ENCODE measurements at places on chromosomes 12 and 14. TPM values are rescaled to one million over a fixed set of nuclear protein-coding genes. Genes with fewer than 3 reads are reported as not detected.

MANSC4 gene
- polyA plus RNA-seq, result 0.32 TPM

DNA sequence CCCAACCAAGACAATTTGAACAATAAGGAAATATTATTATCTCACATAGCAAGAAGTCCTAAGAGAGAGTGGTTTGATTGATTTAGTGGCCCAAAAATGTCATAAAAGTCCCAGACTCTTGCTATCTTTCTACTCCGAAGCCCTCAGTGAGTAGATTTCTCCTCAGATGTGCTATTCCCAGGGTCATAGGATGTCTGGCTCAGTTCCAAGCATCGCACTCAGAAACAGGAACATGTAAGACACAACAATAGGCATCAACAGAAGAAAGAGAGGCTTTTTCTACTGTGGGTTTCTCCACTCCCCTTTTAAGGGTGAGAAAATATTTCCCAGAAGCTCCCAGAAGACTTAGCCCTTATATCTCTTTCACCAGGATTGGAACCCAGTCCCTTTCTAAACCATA is 188.1 kb upstream of the CDKN3 start:
- DNase-seq, result no peak

TBC1D30 gene
- polyA plus RNA-seq, result not detected

- DNase-seq, result no peak
These were observed 183.8 kb downstream of the TTC7B start for GRCh38 chr14:90632451-90632850.

GRCh38 chr12:13666806-13667205 is 314.6 kb downstream of the GRIN2B start:
- no peak for DNase-seq

- no peak for DNase-seq
These were observed 21.7 kb upstream of the GARIN2 start for GRCh38 chr14:67167420-67168109.

DNA sequence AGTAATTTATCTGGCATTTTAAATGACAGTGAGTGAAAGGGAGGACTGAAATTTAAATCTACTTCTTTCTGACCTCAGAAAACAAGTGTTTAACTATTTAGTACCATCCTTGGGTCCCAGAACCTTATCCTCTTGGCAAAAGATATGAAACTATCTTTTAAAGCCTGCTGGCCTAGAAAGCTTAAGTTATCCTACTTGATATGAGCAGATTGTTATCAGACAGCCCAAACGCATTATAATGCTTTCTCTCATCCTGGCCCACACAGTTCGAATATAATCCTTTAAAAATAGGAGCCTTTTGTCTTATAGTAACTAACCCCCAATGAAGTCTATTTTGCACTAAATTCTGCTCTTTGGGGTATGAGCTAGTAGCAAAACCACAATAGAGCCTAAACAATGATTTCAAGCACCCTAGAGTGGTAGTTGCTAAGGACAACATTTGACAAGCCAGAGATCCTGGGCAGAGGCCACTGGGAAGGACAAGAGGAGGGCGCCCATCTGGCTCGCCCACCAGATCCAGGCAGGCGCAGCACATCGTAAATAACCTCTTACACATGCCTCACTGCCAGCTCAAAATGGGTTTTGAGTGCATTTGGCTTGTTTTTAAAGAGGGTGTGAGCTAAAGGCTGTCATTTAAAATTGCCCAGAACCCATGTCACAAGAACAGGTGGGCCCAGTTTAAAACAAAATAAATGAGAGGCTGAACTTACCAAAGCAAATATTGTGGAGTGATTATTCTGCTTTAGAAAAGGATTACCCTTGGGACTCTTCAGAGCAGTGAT is 37.7 kb upstream of the CRY1 start:
- DNase-seq, result no peak

Measured in CD4-positive, alpha-beta memory T cell (primary cell).